ENCODE measurements at places on chromosomes 5 and 9. TPM values are rescaled to one million over a fixed set of nuclear protein-coding genes. Genes with fewer than 3 reads are reported as not detected.

Gene GRM6
- total RNA-seq, result not detected

Gene PRLR
- total RNA-seq, result 5.3 TPM

Gene CDC25C
- not detected for total RNA-seq

Gene DDX46
- total RNA-seq, result 53.1 TPM

DNA sequence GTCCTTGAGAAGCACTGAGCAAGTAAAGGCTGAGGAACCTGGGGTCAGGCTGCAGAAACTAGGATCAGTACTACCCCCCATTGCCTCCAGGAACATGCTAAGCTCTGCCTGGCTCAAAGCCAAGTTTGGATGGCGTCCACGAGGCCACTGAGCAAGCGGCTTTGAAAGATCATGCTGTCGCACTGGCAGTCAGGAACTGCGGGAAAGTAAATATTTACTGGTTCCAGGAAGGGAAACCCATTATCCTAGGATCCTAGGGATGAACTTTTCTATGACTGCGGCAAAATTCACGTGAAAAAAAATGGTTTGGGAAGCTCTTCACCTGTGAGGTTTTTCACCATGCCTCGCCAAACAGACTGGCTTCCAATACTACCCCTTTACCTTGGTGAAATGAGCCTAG, 75.3 kb upstream of the PJA2 start:
- peak; percentile 33 for DNase-seq

DNA sequence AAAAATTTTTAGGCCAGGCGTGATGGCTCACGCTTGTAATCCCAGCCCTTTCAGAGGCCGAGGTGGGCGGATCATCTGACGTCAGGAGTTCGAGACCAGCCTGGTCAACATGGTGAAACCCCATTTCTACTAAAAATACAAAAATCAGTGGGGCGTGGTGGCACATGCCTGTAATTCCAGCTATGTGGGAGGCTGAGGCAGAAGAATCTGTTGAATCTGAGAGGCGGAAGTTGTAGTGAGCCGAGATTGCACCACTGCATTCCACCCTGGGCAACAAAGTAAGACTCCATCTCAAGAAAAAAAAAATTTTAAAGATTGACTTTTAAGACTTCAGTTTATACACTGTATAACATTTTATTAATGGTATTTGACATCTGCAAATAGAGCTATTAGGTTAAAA, 60.1 kb upstream of the GNAQ start:
- no peak for DNase-seq

GRCh38 chr9:76087976-76088375, 197.5 kb downstream of the PCSK5 start:
- DNase-seq, result no peak

DNA sequence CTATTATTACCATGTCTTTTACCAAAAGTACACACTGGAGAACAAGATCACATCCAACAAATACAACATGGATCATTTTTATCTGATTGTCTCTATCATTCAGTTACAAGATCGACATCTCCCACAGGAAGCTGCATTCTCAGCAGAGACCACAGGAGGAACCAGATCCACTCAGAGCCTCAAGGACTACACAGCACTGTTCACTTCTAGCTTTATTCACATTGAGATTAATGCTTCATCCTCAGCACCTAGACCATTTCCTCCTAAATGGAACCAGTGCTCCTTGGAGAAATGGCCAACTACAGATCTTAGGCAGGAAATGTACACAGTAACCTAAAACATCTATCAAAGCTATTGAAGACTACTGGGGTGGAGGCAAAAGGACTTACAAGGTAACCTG, 13.3 kb upstream of the C5orf15 start:
- no peak for DNase-seq

Gene GABRP
- total RNA-seq, result 0.30 TPM

DNA sequence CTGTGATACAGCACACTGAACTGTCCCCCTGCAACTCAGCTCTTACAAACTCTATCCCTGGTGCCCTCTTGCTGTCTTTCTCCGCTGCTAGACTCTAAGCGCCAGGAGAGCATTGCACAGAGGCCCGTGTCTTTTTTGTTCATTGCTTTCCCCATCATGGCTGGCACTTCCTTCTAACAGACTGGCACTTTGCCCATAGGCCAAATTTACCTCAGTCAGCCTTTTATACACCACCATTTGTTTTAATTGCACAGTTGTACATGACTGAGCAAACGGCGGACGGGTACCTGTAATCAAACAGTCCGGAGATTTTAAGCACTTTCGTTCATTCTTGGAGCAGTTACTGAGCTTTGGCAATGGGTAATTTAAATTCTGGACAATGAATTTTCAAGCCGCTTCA, 102.2 kb upstream of the CLINT1 start:
- DNase-seq, result no peak

GRCh38 chr9:136493567-136493971, 10.7 kb upstream of the SEC16A start:
- no peak for DNase-seq

DNA sequence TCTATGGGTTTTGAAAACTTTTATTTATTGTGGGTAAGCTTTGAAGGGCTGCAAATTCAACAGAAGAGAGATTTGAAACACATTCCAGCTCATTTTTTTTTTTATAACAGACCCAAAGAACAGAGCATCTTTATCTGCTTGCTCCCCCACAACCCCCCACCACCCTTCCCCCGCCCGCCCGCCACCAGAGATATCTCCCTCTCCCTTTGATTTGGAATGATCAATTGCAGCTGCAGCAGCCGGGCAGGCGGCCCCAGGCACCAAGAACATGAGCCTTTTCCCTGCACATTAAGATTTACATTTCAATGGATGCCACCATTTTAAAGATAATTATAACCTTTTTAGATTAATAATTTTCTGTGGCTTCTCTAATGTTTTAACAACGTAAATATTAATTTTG, 510.9 kb downstream of the ZNF608 start:
- DNase-seq, result no peak

Gene SLC36A3
- not detected for total RNA-seq

Gene SLC23A1
- total RNA-seq, result not detected

- no peak for DNase-seq
These were observed 12.3 kb downstream of the SEPTIN8 start for GRCh38 chr5:132764671-132765238.

GRCh38 chr9:7894231-7894630, 94.7 kb upstream of the DMAC1 start:
- DNase-seq, result no peak

DNA sequence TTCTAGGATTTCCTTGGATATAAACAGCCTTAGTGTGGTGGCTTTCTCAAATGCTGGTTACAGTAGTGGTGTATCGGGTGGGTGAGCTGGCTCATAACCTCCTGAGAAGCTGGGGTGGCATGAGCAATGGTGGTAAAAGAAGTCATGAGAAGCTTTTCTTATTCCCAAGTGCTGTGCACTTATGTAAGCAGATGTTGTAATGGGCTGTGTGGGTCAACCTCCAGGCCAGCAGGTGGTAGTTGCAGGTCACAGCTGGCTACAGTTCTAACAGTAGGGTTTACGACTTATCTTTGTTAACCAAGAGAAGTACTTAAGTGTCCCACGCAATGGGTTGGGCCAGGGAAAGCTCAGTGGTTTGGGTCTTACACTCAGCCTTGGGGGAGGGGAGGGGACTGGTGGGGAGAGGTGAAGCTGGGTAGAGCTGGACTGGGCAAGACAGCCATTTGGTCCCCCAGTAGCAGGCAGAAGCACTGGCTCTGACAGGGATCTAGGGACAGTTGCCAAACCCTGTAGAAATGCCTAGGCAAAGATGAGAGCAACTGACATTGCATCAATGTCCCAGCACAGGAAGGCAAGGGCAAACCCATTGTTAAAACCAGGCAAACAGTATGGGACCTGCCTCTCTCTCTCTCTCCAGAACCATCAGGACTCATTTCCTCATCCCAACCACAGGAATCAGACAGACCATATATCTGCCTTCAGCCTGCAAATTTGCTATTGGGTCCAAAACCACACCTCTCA, 76.8 kb downstream of the RNF130 start:
- DNase-seq, result no peak

DNA sequence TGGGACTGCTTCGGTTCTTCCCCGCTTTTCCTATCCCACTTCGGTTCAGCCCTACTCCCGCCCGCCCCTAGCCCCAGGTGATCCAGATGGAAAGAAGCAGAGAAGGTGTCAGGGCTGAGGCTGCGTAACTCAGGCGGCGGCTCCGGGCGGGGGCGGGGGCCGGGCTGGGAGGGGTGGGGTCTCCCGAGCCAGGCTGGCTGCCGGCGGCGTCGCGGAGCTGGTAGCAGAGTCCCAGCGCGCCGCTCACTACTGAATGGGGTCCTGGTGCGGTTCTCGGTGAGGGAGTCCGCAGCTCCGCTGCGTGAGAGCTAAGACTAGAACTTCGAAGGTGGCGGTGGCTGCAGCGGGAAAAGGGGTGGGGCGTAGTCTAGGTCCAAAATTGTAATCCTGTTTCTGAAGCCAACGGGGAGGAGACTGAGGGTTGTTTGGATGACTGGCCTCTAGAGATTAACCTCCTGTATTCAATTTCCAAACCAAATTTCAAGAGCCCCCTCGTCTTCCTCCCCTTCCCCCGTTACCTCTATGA, 1.4 kb downstream of the PRR16 start:
- no peak for DNase-seq

DNA sequence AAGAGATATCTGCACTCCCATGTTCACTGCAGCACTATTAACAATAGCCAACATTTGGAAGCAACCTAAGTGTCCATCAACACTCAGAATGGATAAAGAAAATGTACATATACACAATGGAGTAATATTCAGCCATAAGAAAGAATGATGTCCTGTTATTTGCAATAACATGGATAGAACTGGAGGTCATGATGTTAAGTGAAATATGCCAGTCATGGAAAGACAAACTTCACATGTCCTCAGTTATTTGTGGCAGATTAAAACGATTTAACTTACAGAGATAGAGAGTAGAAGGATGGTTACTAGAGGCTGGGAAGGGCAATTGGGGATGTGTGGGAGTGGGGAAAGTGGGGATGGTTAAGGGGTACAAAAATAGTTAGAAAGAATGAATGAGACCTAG, 110.3 kb upstream of the PCSK5 start:
- DNase-seq, result no peak

DNA sequence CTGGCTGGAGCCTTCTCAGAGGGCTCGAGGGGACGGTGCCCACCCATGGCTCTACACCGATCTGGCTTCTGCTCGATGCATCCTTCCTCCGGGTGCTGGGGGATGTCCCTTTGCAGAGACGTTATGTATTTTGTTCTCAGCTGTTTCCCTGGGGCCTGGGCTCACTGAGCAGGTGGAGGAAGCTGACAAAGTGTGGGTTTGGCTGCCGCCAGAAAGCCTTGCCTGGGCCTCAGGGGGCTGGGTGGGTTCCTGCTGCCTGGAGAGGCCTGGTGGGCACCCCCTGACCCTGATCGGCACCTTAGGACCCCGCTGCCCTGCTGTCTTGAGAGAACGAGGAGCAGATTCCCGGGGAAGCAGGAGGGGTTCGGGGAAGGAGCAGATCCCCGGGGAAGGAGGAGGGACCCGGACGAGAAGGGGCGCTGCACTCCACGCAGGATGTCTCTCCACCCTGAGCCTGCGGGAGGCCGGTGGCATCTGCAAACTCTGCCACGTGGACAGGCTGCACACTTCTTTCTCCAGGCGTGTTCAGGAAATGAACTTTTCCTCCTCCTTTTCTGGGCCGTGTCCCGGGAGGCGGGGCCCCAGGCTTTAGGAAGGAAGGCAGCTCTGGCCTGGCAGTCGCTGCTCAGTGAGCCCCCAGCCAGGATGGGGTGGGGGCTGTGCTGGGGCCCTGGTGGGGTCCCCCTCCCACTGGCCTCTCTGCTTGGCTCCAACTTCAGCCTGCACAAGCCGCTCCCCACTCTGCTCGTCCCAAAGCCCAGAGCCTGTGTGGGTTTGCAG, 148.9 kb downstream of the RXRA start:
- peak; percentile 75 for DNase-seq

GRCh38 chr9:21402386-21403251, 6.3 kb upstream of the IFNA8 start:
- DNase-seq, result no peak

Gene ARHGEF28
- 83.9 TPM for total RNA-seq

Gene FBP2
- total RNA-seq, result not detected

All from tibial nerve (tissue), 4 donors.